CD4-positive, alpha-beta T cell treated with Interleukin-15 for 4 hours (primary cell): ENCODE measurements at places on chromosomes 5 and 9.

DNA sequence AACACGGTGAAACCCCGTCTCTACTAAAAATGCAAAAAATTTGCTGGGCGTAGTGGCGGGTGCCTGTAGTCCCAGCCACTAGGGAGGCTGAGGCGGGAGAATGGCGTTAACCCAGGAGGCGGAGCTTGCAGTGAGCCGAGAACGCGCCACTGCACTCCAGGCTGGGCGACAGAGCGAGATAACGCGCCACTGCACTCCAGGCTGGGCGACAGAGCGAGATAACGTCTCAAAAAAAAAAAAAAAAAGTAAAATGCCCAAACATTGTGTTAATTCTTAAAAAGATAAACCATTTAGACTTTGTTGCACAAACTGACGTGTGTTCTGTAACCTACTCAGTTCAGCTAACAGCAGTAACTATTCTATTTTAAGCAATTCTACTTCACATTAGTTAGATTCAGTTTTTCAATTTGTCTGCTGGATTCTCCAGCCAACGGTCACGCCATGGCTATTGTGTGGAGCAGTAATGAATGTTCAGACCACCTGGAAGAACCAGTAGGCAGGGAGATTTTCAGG is 119.3 kb upstream of the MAN2A1 start:
- no peak for DNase-seq

DNA sequence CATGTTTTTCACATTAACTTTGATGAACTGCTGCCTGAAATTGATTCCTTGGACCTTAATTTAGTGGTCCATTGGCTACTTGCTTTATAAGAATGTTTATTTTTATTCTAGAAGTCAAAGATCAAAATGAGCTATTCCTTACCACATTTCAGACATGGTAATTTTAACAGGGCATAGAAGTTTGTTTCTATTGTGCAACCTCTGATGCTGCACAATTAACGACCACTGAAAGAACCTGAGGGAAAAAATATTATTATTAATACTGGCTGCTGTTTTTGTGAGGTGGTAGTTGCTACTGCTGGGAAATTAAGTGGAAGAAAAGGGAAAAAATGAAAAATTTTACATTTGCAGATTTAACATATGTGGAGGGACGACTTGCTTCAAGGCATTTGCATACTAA is 37.9 kb upstream of the RAB3C start:
- no peak for DNase-seq

- DNase-seq = no peak
These were observed 210.3 kb downstream of the SREK1 start for GRCh38 chr5:66354422-66354821.

GRCh38 chr9:32928912-32929311 is 72.5 kb downstream of the APTX start:
- DNase-seq = no peak

DNA sequence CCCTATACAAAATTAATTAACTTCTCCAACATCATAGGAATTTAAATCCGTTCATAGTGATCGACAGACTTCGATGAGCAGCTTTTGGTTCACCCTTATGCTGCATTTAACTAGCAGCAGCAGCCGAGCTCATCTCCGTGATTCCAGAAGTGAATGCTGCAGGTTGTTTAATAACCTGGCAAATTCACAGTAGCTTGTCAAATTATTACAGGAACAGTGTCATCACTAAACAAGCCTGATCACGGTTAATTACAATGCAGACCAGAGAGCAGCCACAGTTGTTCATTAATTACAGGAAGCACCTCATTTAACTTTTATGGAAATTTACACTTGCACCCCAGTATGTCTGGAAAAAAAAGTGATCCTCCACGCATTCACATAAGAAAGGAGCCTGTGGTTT is 188.2 kb downstream of the BNC2 start:
- no peak for DNase-seq

- no peak for DNase-seq
These were observed 44.4 kb upstream of the GPR21 start for GRCh38 chr9:122988920-122989621.

- no peak for DNase-seq
These were observed 358.0 kb upstream of the PCSK5 start for GRCh38 chr9:75532233-75533050.

- peak; percentile 73 for DNase-seq
These were observed at the start of gene ABITRAM for GRCh38 chr9:108934323-108934893. TSS of gene ABITRAM (plus strand) at chr9:108934400. CDS start at chr9:108934487, 87 bp downstream.

GRCh38 chr9:126367616-126368015 is 41.0 kb downstream of the MVB12B start:
- no peak for DNase-seq

- DNase-seq = no peak
These were observed 363.4 kb upstream of the SLC30A5 start for GRCh38 chr5:68730220-68730978.

DNA sequence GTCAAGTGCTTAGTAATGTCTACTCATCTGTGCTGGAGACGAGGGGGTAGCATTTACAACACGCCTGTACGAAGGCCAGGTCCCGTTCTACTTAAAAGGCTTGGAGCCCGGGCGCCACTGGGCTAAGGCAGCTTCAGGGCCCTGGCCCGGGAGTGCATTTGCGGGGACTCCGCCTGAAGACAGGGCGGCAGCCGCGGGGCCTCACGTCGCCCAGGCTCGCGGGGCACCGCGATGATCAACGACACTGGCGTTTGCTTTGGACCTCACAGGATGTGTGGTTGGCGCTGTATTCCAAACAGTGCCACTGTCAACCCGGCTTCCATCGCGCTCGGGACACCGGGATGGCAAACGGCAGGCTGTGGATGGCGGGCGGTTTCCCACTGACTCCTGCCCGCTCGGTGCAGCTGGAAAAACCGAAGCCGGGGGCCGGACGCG is 1.1 kb upstream of the TENT4A start:
- peak; percentile 32 for DNase-seq

GRCh38 chr5:55994495-55994997 is at the start of gene IL6ST:
TSS of gene IL6ST (minus strand) at chr5:55994963. CDS start at chr5:55976278, 18,685 bp downstream.
- DNase-seq = peak; percentile 37

- DNase-seq = no peak
These were observed 24.0 kb upstream of the SYNPO start for GRCh38 chr5:150616506-150616905.

- DNase-seq = no peak
These were observed 44.8 kb downstream of the PAPPA start for GRCh38 chr9:116198344-116198743.

GRCh38 chr5:133945568-133945967 is 22.9 kb downstream of the C5orf15 start:
- DNase-seq = no peak

DNA sequence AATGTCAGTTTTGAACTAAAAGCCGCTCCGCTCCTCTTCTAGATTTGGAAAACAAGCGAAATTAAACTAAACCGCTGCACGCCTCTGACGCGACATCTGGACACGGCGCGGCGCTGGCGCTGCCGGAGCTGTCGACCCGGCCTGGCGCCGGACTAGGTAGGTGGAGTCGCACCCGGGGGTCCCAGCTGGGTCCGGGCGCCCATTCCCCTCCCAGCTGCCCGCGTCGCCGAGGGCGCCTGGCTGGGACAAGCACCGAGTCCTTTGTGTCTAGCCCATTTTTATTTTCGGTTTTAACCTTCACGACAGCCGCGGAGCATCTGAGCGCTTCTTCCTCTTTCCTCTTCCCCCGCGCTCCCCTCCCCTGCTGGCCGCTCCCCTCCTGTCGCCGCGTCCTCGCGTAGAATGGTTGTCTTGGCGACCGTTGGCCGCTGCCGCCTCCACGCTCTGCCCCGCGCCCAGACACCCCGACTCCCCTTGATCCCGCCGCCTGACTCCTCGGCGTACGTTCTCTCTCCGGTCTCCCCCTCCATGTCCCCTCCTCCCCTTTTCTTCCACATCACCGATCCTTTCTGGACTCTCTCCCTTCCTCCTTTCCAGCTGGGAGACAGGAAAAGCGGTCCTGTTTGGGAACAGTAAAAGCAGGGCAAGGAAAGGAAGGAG is 545 bp downstream of the CDKN2B-AS1 start:
- peak; percentile 79 for DNase-seq

GRCh38 chr9:136808075-136808805 is 492 bp downstream of the RABL6 start:
- peak; percentile 46 for DNase-seq

DNA sequence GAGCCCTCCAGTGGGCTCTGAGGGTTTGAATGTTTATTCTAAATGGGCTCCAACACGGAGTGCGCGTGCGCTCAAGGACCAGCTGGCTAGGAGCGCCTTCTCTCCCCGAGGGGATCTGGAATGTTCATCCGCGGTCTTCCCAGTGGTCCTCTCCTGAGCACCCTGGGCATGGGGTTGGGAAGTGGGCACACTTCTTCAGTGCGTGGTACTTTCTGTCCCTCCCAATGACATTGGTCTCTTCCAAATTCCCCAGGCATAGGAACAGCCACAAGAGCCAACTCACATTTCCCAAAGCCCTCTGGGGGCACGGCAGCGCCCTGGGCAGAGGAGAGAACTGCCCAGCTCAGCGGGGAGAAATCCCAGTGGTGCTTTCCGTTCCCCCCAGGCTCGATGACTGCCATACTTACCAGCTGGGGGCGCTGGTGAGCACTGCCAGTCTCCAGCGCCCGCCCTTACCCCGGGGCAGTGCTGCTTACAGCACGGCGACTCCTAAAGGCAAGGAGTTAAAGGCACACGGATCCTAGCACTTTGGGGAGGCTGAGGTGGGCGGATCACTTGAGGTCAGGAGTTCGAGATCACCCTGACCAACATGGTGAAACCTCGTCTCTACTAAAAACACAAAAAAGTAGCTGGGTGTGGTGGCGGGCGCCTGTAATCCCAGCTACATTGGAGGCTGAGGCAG is 29.9 kb upstream of the OBP2B start:
- peak; percentile 45 for DNase-seq

DNA sequence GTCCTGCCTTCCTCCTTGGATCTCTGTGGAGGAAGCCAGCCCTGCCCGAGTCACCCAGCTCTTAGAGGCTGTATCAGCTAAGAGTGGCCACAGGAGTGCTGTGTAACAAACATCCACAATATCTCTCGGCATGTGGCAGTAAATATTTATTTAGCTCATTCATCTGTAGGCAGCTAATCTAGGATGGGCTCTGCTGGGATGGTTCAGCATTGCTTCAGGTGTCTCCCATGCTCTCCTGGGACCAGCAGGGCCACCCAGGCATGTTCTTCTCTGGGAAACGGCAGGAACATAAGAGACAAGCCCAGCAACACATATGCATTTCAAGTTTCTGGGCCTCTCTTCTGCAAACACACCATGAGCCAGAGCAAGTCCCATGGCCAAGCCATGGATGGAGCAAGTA is 56.1 kb downstream of the HRH2 start:
- DNase-seq = no peak

DNA sequence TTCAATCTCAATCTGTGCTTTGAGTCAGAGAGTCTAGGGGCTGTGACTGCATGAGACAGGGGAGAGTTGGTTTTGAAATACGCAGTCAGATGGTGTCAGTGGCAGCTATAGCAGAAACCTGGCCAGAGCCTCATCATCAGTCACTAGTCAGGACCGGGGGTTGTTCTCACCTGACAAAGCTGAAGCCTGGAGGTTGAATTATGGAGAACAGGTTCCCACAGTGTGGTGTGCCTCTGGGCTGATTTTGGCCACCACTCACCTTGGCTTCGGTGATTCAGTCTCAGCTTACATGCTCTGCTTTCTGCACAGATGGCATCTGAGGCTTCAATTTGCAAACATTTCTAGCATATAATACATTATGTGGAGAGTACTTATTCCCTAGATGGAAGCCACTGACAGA is 387.3 kb downstream of the YTHDC2 start:
- DNase-seq = no peak

GRCh38 chr5:17429353-17429752 is 68.7 kb upstream of the TAF11L2 start:
- no peak for DNase-seq
